CD4-positive, alpha-beta T cell treated with Interleukin-2 at 100 ng/mL for 4 hours (primary cell): ENCODE measurements at places on chromosomes 4 and X.

DNA sequence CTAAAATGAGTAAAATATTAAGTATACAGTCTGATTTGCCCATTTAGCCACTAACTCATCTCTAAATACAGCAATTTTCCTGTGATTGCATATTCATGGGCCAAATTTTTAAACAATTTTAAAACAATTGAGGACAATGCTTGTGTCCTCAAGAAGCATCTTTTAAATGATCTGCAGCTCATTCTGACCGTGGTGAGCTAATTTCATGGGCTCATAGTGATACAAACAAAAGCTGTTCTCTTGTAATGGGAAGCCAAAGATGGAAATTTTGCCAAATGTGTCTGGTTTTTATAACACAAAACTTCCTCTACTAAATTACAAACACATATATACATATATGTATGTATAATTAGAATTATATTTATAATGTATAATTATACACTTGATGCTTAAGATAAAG, 39.7 kb downstream of the HMGB2 start:
- DNase-seq = no peak

GRCh38 chrX:50920132-50920531, 9.6 kb downstream of the BMP15 start:
- DNase-seq = no peak

DNA sequence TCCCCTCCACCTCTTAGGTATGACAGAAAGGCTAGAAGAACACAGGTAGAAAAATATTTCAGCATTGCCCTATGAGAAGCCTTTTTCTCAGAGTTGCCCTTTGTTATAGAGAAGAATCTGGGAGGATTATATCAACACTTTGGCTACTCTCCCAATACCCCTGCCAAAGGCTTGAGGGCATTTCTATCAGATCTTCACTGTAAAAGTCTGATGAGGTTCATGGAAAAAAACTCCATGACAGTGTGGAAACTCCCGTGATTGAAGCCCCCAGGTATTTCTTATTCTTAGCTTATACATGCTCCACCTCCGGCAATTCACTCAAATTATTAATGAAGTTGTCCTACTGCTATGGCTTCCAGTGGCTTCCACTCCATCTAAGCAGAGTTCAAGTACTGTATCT, 753.6 kb downstream of the CENPC start:
- DNase-seq = no peak

GRCh38 chr4:40749717-40750460, at the start of gene NSUN7:
TSS of gene NSUN7 (plus strand) at chr4:40749955. CDS start at chr4:40750694, 739 bp downstream.
- DNase-seq = no peak

GRCh38 chr4:163072222-163072621, 94.5 kb downstream of the NAF1 start:
- no peak for DNase-seq

GRCh38 chr4:650951-651883, 22.9 kb downstream of the ATP5ME start:
- DNase-seq = no peak

DNA sequence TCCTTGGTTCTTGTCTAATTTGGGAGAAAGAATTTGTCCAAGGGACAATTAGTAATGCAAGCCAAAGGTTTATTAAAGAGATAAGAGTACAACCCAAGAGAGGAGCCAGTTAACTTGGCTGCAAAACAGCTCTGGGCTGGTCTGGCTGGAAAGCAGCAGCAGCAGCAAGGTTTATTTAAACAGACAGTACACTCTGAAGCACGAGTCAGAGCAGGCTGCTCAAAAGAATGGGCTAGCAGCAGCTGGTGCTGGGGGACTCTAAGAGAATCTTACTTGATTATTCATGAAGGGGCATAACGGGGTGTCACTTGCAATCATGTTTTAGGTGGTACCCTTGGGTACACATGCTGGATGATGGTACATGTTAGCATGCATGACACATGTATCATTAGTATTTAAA, 17.1 kb upstream of the CT47C1 start:
- no peak for DNase-seq

- no peak for DNase-seq
Observed at GRCh38 chr4:95204267-95204844, 344.4 kb downstream of the UNC5C start.

GRCh38 chrX:101659601-101660063, at the start of gene ARMCX2:
TSS of gene ARMCX2 (minus strand) at chrX:101659850. CDS start at chrX:101657588, 2,262 bp downstream.
- peak; percentile 1 for DNase-seq

- no peak for DNase-seq
Observed at GRCh38 chr4:159829184-159829583, 726.3 kb downstream of the RAPGEF2 start.

DNA sequence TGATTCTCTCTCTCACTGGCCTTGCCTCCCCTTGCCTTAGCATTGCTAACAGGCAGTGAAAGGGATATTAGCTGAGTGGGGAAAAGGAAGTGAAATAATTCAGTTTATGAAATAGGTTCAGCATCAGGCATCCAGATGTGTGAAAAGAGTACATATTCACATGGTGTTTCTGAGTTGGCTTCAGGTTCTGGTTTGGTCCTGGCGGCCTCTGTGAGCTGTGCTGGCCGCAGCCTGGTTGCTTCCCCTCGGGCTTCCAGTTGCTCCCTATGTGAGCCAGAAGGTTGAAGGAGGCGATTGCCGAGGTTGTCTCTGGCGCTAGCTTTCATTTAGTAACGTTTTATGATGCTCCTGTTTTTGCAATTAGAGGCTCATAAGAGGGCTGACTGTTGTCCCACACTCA, 99.1 kb upstream of the TLR2 start:
- no peak for DNase-seq

DNA sequence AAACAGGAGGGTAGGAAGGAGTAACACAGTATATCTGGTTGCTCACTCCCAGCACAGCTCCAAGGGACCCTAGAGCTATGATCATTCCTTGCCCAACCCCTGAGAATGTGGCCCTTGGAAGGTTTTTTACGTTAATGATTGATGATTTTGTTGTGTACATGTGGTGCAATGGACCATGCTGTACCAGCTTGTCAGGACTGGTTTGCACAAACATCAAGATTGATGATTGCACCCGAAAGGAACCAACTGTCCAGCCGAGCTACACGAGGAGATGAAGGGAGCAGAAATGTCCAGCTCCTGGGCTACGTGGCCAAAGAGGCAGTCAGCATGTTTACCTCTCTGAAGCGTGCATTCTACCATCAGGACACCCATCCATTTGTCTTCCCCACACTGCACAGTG, 83.2 kb upstream of the USP9X start:
- DNase-seq = no peak

DNA sequence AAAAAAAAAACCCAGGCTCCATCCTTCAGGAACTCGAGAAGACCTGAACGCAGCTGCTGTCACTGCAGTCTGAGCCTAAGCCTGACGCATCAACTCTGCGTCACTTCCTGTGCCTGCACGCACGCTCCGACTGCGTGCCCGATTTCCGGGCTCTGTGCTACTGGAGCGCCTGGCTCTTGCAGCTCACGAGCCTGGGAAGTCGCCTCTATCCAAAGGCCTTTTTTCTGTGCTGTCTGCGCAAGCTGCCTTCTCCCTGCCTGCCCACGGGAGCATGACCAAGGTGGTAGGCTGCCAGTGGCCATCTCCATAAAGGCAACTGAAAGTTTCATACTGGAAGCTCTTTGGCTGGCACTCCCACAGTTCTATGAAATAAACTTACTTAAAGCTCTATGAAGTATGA, 9.9 kb upstream of the GASK1B start:
- no peak for DNase-seq

DNA sequence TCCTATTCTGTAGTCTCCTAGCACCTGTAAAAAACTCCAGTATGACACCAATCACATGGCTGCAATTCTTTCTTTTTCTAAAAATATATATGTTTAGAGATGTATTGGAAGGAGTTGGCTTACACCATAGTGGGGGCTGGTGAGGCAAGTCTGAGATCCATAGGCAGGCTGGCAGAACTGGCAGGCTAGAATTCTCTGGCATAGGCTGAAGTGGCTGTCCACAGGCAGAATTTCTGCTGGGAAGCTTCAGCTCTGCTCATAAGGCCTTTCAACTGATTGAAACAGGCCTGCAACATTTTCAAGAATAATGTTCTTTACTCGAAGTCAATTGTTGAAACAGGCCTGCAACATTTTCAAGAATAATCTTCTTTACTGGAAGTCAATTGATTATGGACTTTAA, 37.0 kb downstream of the FGF2 start:
- DNase-seq = no peak

GRCh38 chr4:26099967-26100366, 185.9 kb downstream of the SMIM20 start:
- DNase-seq = no peak

GRCh38 chr4:184745831-184746795, 12.2 kb upstream of the CENPU start:
- peak; percentile 73 for DNase-seq

- no peak for DNase-seq
Observed at GRCh38 chr4:145734031-145734430, 54.1 kb downstream of the C4orf51 start.

GRCh38 chr4:123096038-123096437, 173.6 kb upstream of the NUDT6 start:
- no peak for DNase-seq

DNA sequence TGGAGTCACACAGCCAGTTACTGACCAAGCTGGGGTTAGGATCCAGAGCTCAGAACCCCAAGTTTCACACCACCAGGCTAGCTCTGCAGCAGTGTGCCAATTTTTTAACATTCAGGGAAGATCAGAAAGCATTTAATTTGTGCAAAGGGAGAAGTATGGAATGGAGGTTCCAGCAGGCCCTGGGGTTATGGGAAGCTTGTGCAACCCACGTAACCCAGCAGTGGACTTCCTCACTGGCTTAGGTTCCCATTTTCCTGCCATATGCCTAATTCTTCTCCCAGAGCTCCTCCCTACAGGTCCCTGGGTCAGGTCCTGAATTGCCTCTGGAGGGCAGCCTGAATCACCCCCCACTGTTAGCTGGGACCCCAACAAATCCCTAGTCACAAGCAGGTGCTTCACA, 14.0 kb downstream of the APLN start:
- DNase-seq = no peak

DNA sequence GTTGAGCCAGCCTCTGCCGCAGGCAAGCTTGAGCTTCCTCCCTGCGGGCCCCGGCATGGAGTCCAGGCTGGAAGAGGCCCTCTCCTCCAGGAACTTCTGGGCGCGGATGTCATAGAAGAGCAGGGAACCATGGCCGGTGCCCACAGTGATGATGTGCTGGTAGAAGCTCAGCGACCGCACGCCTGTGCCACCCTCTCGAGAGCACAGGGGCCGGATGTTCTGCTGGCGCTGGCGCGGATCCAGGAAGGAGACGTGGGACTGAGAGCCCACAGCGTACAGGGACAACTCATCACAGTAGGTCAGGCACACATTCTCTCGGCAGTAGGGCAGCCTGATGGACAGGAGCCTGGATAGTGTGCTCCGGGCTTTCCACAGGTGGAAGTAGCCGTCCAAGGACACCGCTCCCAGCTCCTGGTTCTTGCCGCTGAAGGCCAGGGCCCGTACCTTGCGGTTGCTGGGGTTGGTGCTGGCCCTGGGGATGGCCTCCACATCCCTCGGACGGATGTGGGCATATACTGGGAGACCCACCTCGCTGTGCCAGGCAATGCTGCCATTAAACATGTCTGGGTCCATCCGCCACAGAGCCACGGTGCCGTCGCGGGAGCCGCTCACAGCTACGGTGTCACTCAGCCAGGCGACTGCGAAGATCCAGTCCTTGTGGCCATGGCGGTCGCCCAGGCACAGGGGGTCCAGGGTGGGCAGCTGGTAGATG, 1.2 kb downstream of the DCAF12L2 start:
- DNase-seq = no peak

DNA sequence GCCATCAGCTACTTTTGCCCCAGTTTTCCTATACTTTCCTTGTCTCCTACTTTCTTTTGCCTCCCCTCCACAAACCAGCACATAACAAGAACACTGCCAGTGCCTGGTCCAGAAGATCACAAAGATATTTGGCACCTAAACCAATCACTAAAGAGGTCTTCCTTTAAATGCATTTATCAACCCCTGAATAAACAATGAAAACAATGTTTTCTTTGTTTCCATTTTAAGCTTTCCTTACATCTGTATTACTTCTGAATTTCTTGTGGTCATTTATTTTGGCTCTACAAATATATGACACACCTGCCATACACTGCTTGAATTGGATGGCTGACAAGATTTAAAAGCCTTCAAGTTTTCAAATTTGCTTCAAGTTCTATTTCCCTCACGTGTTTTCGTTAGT, 43.9 kb downstream of the MBNL3 start:
- no peak for DNase-seq

- no peak for DNase-seq
Observed at GRCh38 chrX:17854531-17854930, 6.6 kb downstream of the RAI2 start.
